Large intestine (tissue), 12 donors: ENCODE measurements at places on chromosomes 6 and 20.
A peak's percentile ranks its signal among the peaks of the same experiment; 100 is the strongest.

DNA sequence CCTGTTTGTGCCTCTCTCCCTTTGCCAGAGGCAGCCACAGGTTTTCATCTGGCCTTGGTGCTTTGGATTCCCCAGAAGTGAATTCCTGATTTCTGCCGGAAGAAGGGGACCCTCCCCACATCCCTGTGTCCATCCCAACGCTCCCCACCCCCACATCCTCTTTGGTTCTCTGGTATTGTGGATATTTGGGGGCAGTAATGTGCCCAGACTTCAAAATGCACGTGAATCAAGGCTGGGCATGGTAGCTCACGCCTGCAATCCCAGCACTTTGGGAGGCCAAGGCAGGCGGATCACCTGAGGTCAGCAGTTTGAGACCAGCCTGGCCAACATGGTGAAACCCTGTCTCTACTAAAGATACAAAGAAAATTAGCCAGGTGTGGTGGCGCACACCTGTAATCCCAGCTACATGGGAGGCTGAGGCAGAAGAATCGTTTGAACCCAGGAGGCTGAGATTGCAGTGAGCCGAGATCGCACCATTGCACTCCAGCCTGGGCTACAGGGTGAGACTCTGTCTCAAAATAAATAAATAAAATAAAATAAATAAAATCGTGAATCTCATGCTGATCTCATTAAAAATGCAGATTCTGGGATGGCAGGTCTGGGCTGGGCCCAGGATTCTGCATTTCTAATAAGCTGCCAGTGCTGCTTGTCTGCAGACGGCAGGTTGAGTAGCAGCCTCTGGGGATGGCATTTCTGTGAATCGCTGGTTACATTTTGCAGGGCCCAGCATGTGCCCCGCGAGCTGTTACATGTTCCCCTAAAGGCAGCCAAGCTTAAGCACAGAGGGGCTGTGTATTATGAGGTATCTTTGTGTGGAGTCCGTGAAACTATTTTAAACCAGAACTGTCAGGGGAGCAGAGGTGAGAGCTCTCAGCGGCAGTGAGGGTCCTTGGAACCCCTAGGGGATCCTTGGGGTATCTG is 49.0 kb downstream of the SYNJ2 start:
- DNase-seq: no peak

DNA sequence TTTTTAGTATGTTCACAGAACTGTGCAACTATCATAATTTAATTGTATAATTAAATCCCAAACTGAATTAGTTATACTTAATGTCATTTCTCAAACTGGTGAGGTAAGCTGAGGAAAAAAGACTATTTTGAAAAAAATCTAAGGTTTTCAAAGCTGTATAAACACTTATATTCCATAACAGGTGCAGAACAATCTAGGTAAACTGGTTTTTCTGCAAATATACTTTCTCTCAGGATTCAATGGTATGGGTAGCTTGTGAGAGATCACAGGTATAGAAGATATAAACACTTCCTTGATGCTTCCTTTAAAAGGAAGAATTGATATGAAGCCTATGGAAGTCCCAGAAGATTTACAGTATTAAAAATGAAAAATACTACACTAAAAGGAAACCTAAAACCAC is 33.7 kb downstream of the NOL7 start:
- DNase-seq: no peak

DNA sequence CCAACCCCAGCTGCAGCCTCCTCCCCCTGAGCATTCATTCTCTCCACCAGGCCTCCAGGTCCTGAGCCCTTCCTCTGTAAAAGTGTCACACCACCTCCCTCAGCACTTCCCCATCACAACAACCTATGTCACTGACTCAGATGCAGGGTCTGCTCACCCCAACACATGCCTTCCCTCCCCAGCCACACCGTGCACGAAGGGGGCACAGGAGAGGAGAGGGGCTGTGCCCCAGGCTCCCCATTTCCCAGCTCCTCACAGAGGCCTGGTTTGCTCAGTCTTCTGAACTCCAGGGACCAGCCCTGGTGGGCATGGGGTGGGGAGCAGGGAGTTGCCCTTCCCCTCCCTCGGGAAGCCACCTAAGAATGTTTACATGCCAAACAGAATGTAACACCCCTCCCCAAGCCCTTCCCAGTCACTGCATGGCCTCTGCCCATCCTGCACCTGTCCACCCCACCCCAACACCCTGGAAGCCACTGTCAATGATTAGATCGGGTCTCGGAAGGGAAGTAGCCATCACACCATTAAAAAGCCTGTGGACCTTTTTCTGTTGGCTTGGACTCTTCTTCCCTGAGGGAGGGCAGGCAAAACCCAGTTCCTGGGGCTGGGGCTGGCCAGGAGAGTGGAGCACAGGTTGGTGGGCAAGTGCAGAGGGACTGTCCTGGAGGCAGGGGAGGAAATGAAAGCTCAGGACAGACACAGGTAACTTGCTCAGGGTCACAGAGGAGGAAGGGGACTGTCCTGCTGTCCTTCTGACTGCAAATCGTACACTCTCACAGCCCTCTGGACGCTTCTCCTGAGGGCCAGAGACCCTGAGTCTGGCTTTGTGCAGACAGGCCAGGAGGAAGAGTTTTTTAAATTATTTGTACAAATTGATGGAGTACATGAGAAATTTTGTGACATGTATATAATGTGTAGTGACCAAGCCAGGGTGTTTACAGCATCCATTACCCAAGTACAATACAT is 10.1 kb upstream of the SLC22A7 start:
- no peak for DNase-seq

- DNase-seq: no peak
These were observed 229.9 kb upstream of the GRIK2 start for GRCh38 chr6:101163611-101164010.

DNA sequence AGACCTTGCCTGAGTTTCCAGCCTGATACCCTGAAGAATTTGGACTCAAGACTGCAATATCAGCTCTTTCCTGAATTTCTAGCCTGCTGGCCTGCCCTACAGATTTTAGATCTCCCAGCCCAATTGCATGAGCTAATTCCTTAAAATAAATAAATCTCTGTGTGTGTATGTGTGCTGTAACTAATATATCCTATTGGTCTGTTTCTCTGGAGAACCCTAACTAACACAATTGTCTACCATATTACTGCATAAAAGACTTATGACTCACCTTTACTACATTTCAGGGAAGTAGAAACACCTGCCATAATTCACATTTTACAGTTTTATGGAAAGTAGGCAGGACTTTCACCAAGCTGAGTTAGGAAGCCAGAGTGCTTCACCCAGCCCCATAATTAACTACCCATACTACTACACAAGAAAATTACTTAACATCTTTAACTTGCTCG is 90.7 kb upstream of the BEND6 start:
- DNase-seq: peak; percentile 77

GRCh38 chr20:47638851-47639250 is 137.2 kb downstream of the NCOA3 start:
- no peak for DNase-seq

DNA sequence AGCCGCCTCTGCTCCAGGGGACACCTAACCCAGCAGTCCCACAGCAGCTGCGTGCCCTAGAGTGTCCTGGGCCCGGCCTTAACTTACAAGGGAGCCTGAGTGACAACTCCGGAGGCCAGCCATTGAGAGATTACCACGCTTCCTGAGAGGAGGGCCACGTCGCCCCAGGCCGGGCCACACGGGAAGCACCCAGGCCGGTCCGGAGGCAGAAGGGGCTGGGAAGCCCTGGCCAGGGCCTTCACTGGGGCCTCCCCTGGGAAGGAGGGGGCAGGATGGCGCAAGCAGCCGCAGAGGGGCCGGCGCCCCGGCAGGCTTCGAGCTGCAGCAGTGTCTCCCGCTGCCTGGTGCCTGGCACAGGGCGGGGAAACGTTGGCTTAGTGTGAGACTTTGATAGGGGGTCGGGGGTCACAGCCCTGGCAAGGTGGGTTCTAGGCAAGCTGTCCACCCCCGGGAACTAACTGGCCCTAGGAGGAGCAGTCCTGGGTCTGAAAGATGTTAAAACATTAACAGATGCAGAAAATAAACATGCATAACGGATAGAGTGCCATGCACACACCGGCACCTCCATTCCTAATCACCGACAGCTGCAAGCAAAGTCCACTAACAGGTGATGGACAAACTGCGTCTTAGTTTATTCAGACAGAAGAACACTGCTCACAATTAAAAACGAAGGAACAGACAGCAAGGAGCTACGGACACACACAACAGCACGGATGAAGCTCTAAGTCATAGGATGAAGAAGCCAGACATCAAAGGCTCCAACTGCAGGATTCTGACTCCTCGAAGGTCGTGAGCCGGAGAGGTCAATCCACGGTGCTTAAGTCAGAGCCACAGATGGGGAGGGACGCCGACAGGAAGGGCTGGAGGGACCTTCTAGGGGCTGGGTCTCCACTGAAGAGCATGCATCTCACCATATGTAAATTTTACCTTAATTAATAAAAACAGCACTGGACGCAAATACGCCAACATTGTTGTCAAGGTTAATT is 17.4 kb downstream of the CHRNA4 start:
- DNase-seq: no peak

DNA sequence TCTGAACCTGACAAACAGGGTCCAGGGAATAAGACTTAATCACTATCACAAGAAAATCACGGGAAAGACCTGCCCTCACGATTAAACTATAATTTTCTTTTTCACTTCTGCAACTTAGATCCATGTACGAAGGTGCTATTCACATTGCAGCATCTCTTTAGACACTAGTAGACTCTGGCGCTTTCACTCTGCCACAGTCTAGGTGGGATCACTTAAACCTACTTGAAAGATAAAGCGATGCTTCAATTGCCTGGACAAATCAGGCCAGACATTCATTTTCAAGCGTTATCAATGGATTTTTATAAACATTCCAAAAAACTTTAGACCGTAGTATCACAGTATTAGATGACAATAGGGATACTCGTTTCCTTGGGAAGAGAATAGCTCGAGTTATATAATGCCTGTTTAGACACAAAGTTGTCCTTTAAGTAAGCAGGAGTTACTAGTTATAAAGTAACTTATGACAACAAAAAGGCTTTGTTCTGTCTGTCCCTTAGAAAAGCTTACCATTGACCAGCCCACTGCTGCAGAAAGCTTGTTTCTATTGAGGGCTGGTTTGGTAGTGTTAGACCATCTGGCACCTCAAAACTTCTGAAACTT is 367.3 kb downstream of the UTRN start:
- DNase-seq: no peak

- DNase-seq: no peak
These were observed 59.0 kb downstream of the MDGA1 start for GRCh38 chr6:37638414-37639341.

DNA sequence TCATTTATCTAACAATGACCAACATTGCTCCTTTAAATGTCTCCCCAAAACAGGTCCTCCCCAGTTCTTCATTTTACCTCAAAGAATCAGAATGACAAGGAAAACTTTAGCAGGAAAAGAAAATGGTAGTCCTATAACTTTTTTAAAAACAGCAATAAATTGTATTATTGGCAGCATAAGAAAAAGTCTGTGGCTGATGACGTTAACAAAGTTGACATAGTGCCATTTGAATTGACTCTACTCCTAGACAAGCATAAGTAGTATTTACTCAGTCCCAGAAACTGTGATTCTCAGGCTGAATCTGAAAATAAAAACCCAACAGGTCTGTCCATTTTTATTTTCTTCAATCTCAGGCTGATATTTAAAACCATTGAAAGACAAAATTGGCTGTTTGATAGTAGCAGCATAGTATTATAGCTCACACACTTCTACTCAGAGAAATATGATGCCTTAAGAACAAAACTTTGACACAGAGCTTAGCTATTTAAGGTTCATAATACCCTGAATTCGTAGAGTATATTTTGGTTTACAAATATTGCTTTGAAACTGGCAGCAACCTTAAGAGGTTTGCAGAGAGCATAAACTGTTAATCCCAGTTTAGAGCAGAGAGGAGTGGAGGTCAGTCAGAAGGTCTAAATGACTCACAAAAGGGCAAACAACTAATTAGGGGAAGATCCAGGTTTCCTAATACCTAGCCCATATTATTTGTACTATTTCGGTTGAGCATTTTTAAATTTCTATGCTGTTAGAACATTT is 35.0 kb upstream of the TENT5A start:
- no peak for DNase-seq

DNA sequence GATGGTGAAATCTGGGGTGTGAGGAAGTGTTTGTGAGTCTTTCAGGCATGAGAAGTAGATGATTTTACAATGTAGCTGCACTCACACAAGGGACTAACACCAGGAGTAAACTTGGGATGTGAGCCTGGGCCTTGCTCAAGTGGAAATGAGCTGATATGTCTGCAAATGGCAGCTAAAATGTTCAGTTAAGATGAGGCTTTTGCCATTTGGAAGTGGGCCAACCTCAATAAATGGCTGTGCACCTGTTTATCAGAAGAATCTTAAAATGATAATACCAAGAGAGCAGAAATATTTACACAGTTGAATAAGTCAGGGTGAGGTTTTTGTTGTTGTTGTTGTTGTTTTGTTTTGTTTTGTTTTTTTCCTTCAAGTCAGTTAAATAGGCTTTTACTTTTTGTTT is 25.7 kb upstream of the KLHL31 start:
- DNase-seq: no peak

GRCh38 chr6:111589366-111589765 is 16.3 kb downstream of the TRAF3IP2 start:
- DNase-seq: no peak

DNA sequence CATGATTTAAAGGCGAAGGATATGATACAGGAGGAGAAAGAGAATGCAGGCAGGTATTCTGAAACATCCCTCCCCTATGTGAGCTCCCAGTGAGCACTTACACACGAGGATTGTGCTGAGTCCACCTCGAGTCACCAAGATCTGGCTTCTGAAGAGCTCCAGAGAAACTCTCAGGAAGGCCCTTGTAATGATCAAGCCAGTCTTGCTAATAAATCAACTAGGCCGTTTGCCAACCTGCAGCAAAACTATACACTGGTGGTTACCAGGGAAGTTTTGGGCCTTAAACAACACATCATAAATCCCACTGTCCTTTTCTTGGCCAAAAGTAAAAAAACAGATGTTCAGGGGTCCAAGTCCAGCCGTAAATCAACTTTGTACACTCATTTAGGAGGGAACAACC is 79.2 kb downstream of the STXBP5 start:
- peak; percentile 43 for DNase-seq

GRCh38 chr6:130600880-130601341 is 226.3 kb upstream of the SMLR1 start:
- DNase-seq: no peak

DNA sequence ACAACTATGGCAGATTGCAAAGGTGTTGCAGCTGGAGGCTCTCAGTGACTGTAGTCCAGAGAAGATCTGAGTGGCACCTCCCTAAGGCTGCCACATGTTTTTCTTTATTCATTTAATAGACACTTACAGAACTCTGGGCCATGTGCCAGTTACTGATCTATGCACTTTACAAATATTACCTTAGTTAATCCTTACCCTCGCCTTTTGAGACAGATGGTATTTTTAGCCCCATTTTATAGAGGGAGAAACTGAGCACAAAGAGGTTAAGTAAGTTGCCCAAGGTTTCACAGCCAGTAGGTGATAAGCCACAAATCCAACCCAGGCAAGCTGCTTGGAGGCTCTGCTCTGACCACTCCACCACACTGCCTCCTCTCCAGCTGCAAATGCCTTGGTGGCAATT is 6.5 kb upstream of the SCRT2 start:
- DNase-seq: no peak

- no peak for DNase-seq
These were observed 215.0 kb downstream of the THBS2 start for GRCh38 chr6:169038691-169039090.
